NCI-H510A (cell line): ENCODE measurements at places on chromosomes 12 and 14.

- DNase-seq = no peak
Observed at GRCh38 chr12:106780010-106780631, 5.6 kb downstream of the RIC8B start.

- no peak for DNase-seq
Observed at GRCh38 chr12:51937926-51938325, 13.6 kb upstream of the ACVR1B start.

- no peak for DNase-seq
Observed at GRCh38 chr14:91284146-91284790, 39.8 kb upstream of the GPR68 start.

GRCh38 chr12:41636653-41637052, 448.5 kb downstream of the PDZRN4 start:
- no peak for DNase-seq

DNA sequence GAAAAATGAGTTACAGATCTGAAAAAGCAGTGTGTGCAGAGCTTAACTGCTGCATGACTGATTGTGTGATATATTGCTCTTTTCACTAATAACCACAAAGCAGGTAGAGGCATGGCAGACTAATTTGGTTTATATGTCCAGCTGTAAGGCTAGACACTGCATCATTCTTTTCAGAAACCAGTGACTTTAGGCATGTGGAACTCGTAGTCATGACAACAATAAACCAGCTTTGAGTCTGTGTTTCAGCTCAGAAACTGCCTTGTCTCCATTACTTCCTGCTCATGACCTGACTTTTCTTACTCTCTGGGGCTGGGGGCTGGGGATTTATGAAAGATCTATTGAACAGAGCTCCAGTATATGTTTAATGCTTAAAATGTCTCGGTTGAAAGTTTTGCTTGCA, 146.8 kb upstream of the LRIG3 start:
- DNase-seq = no peak

GRCh38 chr12:39619316-39619659, 315 bp downstream of the ABCD2 start:
- DNase-seq = no peak

DNA sequence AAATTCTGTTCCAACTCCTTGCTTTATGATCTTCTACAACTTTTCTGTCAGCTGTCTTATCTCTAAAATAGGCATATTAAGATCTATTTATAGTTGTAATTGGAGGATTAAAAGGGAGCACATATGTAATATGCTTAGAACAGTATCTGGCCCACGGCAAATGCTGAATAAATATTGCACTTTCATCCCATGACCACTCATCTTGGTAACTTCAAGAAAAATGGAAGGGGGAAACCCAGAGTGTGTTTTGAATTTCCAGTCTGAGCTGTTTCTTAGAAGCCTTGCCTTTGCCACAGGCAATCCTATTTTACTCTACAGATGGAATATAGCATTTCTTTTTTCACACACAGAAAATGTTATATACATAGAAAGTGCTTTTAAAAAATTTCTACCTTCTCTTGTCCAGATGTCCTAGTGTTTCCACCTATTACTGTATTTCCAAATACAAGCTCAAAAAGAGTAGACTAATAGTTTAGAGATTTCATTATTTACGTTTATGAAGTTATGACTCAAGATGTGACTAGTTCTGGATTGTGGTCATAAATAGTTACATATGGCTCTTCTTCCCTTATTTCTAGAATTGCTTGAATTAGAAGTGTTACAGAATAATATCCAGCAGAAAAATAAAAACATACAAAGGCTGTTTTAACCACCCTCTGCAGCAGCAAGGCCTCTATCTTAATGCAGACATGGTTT, 6.2 kb upstream of the STXBP6 start:
- no peak for DNase-seq

- no peak for DNase-seq
Observed at GRCh38 chr12:25194214-25194613, 746 bp downstream of the DNAI7 start.

DNA sequence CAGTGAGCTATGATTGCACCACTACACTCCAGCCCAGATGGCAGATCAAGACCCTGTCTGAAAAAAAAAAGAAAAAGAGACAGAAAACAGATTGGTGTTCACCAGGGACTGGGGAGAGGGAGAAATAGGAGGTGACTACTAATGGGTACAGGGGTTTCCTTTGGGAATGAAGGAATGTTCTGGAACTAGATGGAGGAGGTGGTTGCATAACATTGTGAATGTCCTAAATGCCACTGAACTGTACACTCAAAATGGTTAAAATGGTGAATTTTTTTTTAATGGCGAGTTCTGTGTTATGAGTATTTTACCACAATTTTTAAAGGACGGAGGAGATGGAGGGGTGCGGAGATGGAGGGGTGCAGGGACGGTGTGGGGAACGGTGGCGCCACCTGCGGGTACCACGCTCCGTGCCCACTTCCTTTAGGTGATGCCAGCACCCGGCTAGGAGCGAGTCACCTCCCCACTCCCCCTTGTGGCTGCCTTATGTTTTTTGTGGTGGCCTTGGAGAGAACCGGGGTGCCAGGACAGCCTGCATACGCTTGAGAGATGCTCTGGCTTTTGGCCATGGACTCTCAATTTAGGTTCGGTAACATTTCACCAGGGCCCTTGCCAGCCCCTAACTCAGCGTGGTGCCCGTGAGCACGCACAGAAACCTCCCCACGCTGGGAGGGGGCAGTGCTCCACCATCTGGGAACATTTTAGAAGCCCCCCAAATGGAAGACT, 16.1 kb downstream of the UBC start:
- DNase-seq = peak; percentile 29

DNA sequence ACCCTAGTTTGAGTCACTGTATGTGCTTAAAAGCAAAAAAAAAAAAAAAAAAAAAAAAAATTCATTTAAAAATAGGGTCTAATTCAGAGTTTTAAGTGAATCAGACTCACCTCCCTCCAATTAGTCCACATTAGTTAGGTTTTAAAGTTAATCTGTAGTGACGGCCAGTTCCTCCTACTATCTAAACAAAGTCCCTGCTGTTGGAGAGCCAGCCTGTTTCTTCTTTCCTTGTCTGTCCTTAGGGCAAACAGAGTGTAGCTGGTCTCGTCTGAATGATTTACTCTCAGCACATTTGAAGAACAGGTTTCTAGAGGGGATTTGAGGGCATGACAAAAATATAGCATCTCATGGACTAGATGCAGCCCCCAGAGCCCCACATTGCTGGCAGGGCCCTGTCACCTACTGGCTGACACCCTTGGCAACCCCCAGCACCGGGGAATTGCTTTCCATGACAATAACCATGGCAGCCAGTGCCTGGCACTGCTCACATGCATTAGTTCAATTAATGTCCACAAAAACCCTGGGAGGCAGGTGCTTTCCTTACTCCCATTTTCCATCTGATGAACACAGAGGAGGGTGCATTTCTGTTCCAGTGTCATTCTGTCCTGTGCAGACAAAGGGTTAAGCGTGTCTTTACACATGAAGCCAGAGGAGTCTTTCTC, 138.3 kb downstream of the PLXNC1 start:
- no peak for DNase-seq

DNA sequence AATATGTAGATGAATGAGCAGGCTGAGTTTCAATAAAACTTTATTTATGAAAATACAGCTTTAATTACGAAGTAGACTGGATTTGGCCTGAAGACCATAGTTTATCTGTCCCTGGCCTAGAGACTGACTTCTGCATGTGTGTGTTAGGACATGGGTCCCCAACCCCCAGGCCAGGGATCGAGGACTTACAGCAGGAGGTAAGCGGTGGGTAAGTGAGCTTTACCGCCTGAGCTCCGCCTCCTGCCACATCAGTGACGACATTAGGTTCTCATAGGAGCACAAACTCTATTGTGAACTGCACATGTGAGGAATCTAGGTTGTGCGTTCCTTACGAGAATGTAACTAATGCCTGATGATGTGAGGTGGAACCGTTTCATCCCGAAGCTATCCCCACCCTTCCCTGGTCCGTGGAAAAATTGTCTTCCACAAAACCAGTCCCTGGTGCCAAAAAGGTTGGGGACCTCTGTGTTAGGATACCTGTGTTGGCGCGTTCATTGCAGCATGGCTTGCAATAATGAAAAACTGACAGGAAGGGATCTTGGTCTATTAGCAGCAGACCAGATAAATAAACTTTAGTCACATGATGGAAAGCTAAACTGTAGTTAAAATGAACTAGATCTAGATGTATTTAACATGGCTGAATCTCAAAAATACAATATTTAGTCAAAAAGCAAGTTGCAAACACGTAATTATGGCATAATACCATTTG, 4.1 kb downstream of the GLRX5 start:
- DNase-seq = no peak

- DNase-seq = peak; percentile 10
Observed at GRCh38 chr12:124994437-124994975, 1.1 kb downstream of the BRI3BP start.

- DNase-seq = no peak
Observed at GRCh38 chr12:111756681-111757080, 10.1 kb upstream of the ALDH2 start.

DNA sequence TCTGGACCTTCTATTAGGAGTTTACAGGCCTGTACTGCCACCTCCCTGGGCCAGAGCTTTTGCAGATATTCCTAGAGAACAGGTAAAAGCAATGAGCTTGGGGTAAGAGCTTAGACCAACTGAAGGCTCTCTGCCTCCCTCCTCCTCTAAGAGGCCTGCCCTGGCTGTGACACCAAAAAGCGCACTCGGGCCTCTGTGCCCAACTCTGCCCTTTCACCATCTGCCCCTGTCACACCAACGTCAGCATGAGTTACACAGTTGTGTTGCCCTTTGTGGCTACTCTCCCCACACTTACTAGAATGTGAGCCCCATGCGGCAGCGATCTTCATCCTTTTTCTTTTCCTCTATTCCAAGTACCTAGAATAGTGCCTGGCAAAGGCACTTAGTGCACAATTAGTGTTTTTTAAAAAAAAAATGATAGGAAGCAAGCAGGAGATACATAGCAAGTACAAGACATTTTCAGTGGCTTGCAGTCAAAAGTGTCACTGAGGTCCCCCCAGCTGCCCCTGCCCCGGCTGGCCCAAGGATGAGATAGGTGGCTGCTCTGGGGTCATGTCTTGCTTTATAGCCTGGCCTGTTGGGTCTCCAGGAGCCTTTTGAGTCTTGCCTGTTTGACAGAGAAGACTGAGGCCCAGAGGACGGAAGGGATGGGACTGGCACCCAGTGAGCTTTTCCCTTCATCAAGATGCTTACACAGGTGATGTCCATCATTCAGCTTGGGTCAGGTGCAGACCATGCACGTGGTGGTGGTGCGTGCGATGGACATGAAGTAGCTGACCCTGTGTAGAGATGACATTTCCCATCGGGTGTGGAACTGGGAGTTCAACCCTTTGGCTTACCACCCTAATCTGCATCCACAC, 12.5 kb downstream of the CKB start:
- DNase-seq = no peak

DNA sequence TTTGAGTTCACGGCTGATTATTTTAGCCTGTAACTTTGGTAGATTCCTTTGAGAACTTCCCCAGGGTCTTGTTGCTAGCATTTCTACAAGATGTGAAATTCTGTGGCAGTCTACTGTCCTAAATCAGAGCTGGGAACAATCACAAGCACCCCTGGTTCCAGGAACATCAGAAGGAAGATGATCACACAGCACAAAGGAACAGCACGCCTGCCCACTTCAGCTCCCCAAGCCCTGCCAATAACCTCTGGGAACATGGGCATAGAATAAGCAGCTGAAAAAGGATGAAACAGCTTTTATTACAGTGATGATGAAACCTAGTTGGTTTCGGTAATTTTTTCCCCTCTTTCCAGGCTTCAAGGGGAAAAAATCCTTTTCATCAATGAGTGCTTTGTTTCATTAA, 12.3 kb downstream of the GPR19 start:
- DNase-seq = no peak

DNA sequence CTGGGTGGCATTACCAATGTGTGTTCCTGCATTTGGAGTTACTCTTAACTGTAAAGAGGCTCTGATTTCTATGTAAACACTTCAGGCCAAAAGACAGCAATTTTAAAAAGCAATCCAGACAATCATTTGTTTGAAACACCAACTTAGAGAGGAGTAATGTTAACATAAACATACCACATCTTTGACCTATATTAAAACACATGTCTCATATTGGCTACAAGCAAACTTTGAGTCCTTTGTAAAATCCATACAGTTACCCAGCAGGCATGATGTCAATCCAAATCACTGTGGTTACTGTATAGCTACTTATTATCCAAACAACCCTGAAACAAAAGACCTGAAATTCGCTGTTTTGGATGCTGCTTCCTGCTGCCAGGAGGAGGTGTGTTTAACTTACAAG, 7.5 kb upstream of the G2E3 start:
- peak; percentile 2 for DNase-seq
